ENCODE measurements at places on chromosomes 13 and 19.

DNA sequence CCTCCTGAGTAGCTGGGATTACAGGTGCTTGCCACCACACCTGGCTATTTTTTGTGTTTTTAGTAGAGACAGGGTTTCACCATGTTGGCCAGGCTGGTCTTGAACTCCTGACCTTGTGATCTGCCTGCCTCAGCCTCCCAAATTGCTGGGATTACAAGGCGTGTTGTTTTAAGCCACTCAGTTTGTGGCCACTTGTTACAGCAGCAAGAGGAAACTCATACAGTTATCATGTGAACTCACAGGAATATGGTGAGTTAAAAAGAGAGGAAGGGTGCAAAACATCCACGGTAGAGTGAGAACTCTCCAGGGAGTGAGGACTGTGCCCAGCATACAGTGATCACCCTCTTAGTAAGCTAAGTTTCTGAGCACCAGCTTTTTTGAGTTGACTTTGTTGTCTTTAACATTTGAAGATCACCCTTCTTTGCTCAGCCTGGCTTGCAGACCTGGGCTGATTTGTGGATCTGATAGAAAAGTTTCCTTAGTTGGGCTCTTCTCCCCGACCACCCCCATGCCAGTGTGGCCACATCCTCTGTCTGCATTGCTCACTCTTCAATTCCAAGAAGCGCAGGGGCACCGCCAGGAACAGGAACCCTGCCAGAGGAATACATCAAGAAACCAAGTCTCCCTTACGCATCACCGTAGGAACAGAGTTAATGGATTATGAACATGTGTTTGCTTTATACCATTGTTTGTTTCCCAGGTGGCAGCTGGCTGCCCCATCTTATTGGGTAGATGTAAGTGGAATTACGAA, 16.0 kb downstream of the ALOX5AP start:
- no peak for DNase-seq

DNA sequence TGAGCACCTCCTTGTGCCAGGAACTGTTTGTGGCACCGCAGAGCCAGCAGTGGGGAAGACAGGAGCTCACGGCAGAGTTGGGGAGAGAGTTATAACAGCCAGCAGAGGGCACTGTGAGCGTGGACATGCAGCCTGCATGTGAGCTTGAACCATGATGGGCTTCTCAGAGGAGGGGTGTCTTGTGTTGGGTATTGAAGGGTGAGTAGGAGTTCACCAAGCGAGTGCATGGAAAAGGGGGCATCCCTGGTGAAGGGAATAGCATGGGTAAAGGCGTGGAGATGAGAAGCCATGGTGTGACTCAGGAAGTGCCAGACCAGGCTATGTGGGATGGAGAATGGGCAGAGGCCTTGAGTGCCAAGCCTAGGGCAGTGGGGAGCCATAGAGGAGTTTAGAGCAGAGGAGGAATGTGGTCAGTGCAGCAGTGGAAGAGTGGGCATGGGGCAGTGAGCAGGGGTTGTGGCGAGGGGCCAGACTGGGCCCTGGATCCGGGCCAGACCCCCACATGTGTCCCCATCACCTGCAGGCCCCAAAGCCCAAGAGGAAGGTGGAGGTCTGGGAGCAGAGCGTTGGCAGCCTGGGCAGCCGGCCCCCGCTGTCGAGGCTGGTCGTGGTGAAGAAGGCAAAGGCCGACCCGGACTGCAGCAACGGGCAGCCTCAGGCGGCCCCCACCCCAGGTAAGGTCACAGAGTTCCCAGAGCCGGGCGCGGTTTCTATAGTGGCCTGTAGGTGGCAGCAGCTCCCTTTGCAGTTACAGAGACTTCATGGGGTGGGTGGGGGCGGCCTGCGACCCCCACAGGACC, 11.8 kb upstream of the SHD start:
- DNase-seq, result no peak

GRCh38 chr13:112859817-112860190, 109.2 kb upstream of the MCF2L start:
- no peak for DNase-seq

DNA sequence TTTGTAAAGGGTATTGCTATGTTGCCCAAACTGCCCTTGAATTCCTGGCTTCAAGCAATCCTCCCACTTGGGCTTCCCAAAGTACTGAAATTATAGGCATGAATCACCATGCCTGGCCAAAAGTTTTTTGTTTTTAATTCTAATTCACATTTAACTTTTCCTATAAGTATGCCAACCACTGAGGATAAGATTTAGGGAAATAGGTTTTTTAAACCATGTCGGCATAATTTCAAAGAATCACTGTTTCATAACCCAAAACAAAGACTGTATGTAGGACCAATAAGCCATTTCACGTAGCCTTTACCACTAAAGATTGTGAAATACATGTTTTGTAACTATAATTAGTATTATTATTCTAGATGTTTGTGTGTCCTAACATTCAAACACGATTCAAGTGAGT, 8.2 kb downstream of the ZDHHC20 start:
- no peak for DNase-seq

- DNase-seq, result no peak
These were observed 11.2 kb downstream of the SLC1A5 start for GRCh38 chr19:46776927-46777911.

DNA sequence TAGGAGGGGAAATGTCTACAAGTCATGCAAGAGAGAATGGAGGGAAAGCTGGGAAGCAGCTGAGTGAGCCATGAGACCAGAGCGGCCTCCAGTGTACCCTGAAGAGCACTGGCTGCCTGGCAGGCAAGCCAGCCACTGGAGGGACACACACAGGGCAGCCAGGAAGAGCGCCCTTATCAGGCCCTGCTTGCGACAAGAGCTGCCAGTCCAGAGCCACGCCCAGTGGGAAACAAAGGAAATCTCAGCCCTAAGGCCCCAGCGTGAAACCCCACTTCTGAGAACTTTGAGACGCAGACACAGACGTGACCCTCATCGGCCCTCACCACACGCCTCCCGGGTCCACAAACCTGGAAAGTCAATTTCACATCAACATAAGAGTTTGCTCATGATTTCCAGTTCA, 105.0 kb downstream of the STK24 start:
- no peak for DNase-seq

GRCh38 chr13:40318366-40318765, 348.1 kb downstream of the FOXO1 start:
- DNase-seq, result no peak

- DNase-seq, result no peak
These were observed at the start of gene YJEFN3 for GRCh38 chr19:19528721-19529490. Gene YJEFN3 (plus strand): TSS chr19:19528911. CDS start chr19:19528933, 22 bp downstream.

DNA sequence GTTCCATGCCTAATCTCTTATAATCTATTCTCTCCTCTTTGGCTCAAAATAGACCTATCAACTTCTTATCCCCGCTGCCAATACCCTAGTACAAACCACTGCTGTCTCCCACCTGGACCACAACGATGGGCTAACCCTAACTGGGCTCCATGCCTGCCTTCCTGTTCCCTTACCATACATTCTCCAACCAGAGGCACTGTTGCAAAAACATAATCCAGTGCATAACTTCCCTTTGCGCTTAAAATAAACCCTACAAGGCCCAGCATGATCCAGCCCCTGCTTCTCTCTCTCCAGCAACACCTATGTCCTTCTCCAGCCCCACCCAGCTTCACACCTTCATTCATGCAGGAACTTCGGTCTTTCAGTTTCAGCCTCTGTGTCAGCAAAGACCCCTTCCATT, 27.4 kb upstream of the CEBPA start:
- no peak for DNase-seq

DNA sequence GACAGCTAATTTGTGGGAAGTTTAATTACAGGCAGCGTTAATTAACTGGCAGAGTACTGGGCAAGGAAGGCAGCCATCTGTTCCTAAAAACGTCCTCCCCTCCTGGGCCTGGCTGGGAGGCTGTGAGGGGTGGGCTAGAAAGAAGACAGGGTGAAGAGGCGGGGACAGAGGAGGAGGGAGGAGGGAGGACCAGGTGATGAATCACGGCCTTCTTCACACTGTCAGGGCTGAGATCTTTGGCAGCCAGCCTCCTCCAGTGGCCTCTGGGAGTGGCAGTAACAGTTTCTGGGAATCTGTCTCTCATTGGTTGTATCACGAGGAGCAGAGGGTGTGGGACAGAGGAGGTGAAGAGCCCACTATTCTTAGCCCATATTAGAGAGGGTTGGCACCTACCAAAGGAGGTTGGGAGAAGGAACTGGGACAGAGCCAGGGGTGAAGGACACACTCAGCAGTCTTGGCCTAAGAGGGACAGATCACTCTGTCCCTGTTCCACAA, 9.6 kb upstream of the ZNRF4 start:
- DNase-seq, result no peak

DNA sequence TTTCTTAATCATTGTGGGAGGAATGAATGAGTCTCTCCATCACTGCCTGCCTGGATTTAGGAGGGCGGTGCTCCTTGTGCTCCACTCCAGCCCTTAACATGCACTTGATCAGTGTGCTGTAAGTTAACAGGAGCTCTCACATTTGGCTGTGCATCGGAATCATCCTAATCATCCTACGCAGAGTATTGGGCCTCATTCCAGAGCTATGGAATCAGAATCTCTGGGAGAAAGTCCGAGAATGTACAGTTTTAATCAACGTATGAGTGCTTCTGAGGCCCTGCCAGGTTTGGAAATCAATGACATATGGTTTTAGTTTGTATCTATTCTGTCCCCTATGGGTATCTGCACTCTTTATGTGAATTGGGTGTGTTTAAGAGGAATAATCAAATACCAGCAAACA, 34.9 kb upstream of the DCLK1 start:
- no peak for DNase-seq

DNA sequence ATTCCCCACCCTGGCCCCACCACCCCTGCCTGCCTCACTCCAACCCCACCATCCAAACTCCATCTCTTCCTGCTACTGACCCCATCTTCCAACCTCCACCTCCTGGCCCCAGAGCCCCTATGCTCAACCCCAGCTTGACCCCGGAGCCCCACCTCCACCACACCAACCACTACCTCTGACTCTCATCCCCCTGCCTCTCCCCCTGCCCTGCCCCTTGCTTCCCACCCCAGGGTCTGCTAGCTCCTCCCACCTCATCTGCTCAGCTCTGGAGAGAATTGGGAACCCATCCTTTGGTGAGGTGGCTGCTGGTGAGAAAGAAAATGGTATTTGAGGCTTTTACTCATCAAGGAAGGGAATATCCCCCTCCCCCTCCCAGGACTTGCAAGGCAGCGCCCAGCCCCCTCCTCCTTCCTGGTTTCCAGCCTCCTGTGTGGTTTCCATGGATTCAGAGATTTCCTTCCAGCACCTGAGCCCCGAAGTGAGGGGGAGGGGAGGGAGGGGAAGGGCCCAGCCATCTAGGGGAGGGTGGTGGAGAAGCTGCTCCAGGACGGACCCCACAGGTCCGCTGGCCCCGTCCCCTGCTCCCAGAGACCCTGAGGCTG, 11.4 kb upstream of the PEPD start:
- DNase-seq, result no peak

DNA sequence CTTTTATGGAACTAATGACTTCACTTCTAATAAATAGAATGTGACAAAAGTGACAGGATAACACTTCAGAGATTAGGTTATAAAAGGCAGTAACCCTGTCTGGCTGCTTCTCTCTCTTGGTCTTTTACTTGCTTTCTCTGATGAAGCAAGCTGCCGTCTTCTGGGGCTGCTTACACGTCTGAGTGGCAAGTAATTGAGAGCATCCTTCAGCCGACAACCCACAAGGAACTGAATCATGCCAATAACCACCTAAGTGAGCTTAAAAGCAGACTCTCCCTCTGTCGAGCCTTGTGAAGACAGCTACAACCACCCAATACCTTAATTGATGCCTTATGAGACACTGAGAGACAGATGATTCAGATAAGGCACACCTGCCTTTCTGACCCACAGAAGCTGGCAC, 1091.2 kb downstream of the SLITRK1 start:
- no peak for DNase-seq

GRCh38 chr13:31670831-31671617, 68.3 kb upstream of the RXFP2 start:
- no peak for DNase-seq

GRCh38 chr13:111508902-111509509, 188.6 kb downstream of the TEX29 start:
- DNase-seq, result no peak

- DNase-seq, result no peak
These were observed 58.6 kb upstream of the WASF3 start for GRCh38 chr13:26498656-26499601.

- no peak for DNase-seq
These were observed 83.3 kb downstream of the KLF5 start for GRCh38 chr13:73142071-73142470.

DNA sequence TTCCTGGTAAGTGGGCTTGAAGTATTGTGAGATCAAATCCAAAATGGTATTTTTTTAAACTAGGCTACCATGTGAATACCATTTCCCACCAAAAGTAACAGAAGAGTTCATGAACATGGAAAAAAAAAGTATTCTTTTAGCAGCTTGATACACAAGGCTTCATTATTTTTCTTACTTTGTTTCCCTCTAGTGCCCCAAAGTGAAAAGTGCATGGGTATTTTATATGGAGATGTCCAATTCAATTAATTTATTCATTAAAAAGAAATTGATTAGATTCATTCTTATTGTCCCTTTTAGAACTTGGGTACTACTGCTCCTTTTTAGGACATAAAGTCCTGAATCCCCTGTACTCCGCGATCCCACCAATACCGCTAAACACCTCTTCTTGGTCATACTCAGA, 28.6 kb upstream of the SCEL start:
- DNase-seq, result no peak

- DNase-seq, result no peak
These were observed 95.1 kb downstream of the RAB20 start for GRCh38 chr13:110466266-110466915.

- peak; percentile 63 for DNase-seq
These were observed 7.7 kb downstream of the UBE2L5 start for GRCh38 chr13:30429721-30430694.

GRCh38 chr13:102599426-102600012, 2.7 kb downstream of the TPP2 start:
- DNase-seq, result no peak

DNA sequence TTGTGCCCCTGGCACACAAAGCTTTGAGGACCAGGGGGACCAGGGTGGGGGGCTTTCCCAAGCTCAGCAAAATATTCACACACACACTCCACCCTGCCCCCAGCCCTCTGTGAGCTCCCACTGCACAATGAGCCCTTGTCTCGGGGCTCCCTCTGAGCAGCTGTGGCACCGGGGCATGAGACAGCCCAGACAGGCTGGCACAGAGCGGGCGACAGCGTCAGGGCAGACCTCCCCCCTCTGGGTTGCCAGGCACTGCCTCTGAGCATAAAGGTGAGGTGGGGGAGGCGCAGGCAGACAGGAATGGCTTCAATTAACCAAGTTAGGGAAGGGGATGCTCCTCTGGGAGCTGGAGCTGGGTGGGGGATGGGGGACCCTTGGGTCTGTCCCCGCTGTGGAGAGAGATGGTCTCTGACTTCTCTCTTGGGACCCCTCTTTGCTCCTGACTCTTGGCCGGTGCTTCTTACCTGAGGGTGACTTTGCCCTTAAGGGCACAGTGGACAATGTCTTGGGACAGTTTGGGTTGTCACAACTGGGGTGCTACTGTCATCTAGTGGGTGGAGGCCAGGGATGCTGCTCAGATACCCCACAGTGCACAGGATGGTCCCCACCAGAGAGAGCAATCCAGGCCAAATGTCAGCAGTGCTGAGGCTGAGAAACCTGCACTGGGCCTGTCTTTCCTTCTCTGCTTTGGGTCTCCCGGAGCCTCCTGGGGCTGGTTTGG, 30.3 kb downstream of the LYL1 start:
- DNase-seq, result no peak
